ENCODE measurements at places on chromosomes 4 and X.

DNA sequence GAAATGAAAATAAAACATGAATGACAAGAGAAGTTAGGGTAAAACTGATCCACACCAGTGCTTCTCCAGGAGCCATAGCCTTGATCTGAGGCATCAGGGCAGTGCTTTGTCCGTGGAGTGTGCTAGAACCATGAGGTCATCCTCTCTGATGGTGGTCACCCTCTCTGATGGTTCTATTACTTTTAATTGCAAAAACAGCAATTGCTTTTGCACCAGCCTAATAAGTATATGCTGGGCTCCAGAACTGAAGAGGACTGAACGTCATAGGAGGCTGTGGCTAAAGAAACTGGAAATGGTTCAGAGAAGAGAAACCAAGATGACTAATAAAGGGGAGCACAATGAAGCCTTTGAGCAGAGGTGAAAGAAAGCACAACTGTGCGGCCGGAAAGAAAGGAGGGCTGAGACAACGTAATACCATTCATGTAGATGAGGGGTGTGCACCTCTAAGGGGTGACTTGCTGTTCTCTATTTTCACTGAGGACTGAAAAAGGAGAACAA, 17.0 kb upstream of the TMEM154 start:
- DNase-seq, result no peak

DNA sequence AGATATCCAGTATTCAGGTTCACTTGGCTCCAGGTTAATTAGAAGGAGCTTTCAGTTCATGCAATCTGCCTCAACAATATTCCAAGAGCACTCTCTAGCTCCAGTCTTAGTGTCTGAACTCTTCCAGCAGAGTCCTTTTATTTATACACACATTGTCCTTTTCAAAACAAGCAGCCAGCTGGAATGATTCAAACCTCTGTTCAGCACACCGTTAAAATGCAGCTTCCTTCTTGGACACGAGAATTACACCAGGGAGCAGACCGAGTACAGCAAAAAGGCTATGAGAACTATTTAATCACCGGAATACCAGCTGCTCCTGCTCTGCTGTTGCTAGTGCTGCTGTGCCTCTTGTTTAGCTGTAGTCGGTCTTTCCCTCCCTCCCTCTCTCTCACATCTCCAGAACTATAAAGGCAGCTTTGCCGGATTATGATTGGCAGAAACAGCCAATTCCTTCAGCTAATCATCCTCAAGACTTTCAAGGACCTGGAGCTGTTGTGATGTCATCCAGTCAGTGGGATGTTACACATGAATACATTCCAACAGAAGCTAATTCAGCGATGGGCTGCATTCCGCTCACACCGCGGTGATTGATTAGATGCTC, at the start of gene NDST4:
Gene NDST4, minus strand, starts transcription at position 115 of the 601 bp plus-strand sequence. CDS start 36,584 bp downstream, outside the sequence.
- no peak for DNase-seq

GRCh38 chr4:27239641-27240040, 379.0 kb downstream of the STIM2 start:
- DNase-seq, result no peak

GRCh38 chr4:108031427-108032083, 41.9 kb downstream of the HADH start:
- DNase-seq, result no peak

DNA sequence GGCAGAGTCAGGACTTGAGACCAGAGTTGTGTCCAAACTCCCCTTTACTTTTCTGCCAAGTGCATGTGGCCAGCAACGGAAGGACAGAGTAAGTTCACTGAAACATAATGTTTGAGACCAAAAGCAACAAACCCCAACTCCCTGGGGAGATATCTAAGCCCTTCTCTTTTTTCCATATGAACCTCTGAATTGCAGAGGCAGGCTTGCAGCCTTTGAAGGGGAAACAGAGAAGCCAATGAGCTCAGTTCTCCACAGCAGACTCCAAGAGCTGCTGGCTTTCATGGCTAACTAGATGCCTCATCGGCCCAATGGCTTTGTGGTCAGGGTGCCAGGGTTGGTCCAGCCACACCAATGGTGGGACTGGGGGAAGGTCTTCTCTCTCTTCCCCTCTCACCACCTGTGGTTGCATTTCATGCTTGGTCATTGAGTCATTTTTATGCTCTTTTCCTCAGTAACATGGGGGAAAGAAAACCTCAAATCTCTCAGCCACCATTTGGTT, 34.0 kb downstream of the STARD8 start:
- DNase-seq, result no peak

- no peak for DNase-seq
Measured at GRCh38 chr4:62544428-62544827, 1344.3 kb downstream of the ADGRL3 start.

GRCh38 chr4:57719456-57719855, 609.3 kb upstream of the IGFBP7 start:
- DNase-seq, result no peak

- DNase-seq, result no peak
Measured at GRCh38 chr4:1873776-1874175, 2.6 kb downstream of the NSD2 start.

GRCh38 chr4:156193800-156194199, 240.1 kb upstream of the CTSO start:
- no peak for DNase-seq

- no peak for DNase-seq
Measured at GRCh38 chr4:173038192-173038896, 130.3 kb upstream of the GALNT7 start.

DNA sequence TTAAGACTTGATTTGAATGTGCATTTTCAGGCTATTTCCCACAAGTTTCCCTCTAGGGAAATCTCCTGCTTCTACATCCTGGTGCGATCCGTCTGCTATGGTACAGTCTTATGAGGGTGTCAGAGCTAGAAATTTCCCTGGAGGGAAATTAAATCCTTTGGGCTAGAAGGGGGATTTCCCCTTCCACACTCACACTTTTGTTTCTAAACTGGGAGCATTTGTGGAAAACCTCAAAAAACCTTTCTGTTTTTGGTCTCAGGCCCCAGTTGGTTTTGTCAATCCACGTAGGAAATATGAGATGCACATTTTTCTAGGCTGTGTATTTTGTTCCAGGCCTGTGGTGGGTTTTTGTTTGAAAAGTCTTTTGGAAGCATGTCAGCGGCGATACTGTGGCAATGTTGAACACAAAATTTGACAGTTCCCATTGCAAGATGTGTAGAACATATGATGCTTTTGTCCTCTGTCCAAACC, 17.8 kb downstream of the HMGB3 start:
- DNase-seq, result no peak
